Kidney capillary endothelial cell (primary cell): ENCODE measurements at places on chromosomes 7 and 10.

DNA sequence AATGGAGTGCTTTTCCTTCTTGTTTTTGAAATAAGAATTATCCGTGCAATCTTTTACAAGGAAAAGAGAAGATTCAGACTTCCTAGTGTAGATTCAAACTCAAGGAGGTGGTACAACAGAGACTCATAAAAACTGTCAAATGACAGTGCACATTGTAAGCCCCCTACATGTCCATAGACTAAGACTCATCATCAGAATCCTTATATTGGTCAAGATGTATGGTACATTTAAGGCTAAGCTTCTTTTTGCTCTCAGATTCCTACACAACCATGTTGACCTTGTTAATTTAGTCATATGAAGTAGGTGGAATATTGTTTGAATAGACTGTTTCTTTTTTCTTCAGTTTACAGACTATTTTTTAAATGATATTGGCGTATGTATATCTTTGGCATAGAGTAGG lies 11.6 kb downstream of the CD36 start:
- DNase-seq: no peak

GRCh38 chr10:24393201-24393600 lies 184.3 kb downstream of the KIAA1217 start:
- no peak for DNase-seq

GRCh38 chr7:122972056-122972455 lies 23.4 kb downstream of the TAS2R16 start:
- DNase-seq: no peak

DNA sequence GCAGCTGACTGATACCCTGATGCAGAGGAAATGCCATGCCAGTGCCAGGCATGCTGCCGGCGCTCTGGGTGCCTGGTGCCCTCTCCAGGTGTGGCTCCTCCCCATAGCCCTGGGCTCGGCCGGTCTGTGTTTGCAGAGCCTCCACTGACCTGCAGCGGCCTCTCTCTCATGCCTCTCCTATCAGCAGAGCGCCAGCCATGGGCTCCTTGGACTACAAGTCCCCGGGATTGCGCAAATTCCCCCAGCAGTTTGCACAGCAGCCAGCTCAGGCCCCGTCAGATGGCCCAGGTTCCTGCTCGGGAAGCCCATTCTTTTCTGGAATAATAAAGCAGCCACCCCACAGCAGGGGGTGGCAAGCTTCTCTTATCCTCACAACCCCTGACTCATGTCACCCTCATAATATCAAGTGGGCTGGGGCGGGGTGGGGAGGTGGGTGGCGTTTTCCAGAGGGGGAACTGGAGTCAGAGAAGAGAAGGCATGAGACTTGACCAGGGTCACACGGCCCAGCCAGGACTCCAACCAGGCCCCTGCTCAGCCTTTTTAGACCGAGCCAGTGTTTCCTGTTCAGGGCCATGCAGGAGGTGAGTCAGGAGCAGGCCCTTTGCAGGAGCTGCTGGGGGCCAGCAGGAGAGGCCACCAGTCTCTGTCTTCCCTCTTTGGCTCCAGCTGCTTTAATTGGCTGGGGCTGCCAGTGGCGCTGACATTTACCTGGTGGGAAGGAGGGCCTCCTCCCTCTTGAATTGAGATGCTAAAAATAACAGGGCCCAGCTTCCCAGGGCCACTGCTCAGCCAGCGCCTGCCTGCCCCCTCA lies 58.6 kb downstream of the ZMIZ1 start:
- DNase-seq: peak; percentile 56

DNA sequence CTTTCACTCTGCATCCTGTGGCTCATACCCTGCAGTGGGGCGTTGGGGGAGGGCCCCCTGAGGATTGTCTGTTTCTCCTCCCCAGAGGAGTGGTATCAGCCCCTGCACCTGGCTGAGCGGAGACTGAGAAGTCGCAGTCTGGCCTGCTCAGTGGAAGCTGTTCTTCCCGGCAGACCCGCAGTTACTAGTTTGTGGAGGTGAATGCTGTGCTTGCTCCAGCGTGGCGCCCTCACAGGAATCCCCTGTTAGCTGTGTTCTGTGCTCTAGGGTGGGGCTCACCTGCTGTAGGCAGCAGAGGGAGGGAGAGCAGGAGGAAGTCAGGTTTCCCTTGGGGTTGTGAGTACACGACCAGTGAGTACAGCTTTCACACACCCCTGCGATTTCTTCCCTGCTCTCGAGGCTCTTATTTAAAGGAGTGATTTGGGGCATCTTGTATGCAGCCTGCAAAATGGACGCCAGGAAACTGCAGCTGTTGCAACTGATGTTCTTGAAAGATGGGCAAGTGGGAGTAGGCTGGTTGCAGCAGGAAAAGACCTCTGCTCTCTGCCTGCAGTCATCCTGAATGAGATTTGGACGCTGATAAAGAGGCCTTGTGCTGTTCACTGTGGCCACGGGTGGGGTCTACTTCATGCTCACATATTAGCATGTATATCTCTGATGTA lies 66.4 kb downstream of the HK1 start:
- DNase-seq: no peak

- no peak for DNase-seq
Measured at GRCh38 chr7:155147624-155148023, 77.5 kb downstream of the HTR5A start.

GRCh38 chr7:100166317-100166940 lies 2.0 kb downstream of the GAL3ST4 start:
- no peak for DNase-seq

DNA sequence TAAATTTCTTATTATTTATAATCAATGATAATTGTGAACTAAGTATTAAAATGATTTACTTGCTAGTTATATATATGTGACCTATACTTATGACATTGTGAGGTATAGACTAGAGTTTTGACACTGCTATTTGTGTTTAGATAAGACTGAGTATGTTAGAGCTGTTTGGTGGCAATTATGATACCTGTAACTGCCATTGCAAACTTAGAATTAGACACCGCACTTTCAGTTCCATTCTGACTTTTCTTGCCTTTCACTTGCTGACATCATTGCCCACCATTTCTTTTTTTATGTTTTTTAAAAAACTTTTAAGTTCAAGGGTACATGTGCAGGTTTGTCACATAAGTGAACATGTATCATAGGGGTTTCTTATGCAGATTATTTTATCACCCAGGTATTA lies 214.5 kb downstream of the MBL2 start:
- no peak for DNase-seq

- DNase-seq: peak; percentile 58
Measured at GRCh38 chr7:332646-333392, 42.8 kb downstream of the FOXL3 start.

DNA sequence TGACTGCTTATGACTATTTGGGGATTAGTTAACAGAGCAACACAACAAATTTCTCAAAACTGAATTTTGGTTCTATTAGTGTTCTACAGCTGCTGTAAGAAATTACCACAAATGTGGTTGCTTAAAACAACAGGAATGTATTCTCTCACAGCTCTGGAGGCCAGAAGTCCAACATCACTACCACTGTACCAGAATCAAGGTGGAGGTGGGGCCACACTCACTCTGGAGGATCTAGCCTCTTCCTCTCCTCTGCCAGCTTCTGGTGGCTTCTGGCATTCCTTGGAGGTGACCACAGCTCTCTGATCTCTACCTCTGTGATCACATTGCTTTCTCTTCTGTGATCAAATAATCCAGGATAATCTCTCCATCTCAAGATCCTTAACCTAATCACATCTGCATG lies 194.7 kb upstream of the BMPER start:
- no peak for DNase-seq
